ENCODE measurements at places on chromosomes 11 and 22.

GRCh38 chr11:11072067-11072466, 214.2 kb upstream of the ZBED5 start:
- no peak for DNase-seq

GRCh38 chr11:128355558-128355957, 231.8 kb downstream of the ETS1 start:
- DNase-seq: no peak

GRCh38 chr11:130670200-130670599, 221.8 kb downstream of the ADAMTS15 start:
- no peak for DNase-seq

DNA sequence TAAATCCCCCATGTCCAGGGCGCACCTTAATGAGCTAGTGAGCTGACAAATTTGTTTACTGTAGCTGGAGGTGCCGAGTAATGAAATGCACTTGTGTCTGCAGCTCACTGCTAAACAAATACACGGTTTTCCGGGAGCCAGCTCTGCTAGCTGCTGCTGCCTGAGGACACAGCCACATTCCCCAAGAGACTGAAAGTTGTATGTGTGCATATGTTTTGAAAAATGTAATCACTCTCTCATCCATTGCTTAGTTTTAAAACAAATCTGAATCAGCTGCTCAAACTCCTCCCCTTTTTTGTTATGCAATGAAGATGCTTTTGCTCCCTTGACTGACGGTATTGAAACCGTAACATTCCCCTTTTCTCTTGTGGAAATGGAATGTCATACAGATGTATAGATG, 62.4 kb upstream of the NNMT start:
- no peak for DNase-seq

GRCh38 chr11:70510571-70510970, 112.2 kb downstream of the CTTN start:
- DNase-seq: no peak

DNA sequence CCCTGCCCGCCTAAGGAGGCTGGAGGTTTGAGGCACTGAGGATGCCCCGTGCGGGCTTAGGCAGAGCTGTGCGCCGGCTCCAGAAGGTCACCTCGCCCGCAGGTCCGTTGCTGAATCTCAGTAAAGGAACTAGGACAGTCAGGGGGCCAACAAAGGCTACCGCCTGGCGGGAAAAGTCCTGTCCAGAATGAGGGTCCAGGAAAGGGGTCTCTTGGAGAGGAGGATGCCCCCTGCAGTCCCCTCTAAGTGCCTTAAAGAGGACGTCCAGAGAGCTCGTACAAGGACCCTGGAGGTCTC, 548 bp downstream of the PVALB start:
- no peak for DNase-seq

- no peak for DNase-seq
These were observed 17.1 kb upstream of the CCDC90B start for GRCh38 chr11:83303316-83303715.

GRCh38 chr11:120331301-120331996, 4.8 kb upstream of the ARHGEF12 start:
- DNase-seq: no peak

DNA sequence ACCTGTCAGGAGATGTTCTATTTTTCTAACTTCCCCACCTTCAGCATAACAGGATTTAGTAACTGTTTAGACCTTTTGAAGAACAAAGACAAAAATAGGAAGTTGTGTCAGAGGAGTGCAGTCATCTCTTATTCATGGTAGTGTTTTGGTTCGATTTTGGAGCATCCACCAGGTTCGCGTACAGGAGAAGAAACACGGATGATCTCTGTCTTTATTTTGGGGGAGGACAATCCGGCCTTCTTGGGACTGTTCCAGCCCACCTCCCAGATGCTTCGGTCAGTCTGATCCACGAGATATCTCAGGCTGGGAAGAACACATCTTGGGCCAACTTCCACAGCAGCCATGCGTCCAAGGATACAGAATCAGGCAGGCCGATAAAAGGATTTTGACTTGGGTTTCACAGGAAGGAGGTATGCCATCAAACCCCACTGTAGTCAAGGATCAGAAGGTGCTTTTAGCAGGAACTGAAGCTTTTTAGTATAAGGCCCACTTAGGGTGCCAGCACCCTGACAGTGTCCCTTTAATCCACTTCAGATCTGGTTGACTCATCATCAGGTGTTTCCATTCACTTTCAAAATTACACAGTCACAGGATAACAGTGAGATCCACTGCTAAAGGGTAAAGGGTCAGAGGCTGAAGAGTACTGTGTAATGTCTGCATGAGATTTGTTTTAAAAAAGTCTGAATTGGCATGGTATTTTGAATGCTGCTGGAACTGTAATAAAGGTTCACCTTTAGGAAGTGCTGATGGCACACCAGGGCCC, 16.5 kb downstream of the PATZ1 start:
- DNase-seq: no peak

- DNase-seq: no peak
These were observed 9.5 kb upstream of the ACR start for GRCh38 chr22:50728523-50728931.

DNA sequence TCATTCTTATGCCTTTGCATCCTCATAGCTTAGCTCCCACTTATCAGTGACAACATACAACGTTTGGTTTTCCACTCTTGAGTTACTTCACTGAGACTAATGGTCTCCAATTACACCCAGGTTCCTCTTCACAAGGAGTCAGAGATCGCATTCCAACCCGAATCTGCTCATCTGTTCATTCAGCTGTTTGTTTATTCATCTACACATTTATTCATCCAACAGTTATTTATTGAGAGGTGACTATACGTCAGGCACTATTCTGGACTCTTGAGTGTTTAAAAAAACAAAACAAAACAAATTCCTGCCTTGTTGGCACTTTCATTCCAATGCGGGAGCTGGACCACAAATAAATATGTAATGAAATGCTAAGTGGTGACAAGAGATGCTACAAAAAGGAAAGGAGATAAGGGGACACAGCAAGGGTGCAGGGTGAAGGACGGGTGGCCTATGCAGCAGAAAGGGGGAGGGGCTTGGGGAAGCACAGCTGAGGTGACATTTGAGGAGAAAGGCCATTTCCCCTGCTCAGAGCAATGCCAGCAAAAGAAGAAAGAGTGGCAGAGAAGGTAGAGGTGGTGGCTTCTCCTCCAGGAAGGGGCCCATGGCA, 393.8 kb upstream of the SYN3 start:
- DNase-seq: no peak

DNA sequence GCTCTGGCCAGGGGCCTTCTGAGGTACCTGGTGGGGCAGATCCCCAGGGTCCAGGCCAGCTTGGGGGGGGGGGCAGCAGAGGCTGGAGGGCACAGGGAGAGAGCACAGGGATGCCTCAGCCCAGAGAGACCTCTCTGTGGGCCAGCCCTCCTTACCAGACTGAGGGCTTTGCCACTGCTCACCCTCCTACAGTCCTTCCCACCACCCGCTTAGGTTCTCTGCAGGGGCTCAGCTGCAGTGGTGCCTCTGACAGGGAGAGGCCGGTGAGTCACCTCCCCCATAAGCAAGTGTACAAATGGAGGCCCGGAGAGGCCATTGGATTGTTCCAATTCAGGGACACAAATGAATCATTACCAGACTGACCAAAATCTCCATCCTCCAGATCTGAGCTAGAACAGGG, 68.1 kb upstream of the LMO1 start:
- no peak for DNase-seq

DNA sequence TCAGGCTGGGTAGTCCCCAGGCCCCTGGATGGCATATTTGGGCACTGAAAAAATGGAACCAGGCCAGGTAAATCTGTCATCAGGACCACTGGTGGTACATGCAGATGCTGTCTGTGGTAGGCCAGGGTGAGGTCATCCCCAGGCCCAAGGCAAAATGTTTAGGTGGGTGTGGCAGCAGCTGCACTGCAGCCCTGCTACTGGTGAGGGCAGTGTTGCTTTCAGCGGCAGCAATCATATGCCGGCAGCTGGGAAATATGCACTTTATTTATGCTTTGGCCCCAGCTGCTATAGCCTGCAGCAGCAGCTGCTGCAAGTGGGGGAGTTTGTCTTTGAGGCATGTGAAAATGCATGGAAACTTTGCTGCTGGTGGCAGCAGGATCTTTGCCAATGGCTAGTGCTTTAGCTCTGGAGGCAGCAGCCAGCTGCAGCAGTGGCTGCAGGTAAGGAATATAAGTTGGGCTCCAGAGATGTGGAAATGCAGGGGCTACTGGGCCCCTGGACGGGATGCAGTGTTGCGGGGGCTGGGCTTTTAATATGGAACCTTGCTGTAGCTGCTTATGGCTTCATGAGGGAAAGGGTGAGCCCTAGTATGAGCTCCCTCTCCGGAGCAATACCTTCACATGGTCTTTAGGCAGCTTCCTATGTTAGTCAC, 365.7 kb upstream of the CADM1 start:
- DNase-seq: no peak

DNA sequence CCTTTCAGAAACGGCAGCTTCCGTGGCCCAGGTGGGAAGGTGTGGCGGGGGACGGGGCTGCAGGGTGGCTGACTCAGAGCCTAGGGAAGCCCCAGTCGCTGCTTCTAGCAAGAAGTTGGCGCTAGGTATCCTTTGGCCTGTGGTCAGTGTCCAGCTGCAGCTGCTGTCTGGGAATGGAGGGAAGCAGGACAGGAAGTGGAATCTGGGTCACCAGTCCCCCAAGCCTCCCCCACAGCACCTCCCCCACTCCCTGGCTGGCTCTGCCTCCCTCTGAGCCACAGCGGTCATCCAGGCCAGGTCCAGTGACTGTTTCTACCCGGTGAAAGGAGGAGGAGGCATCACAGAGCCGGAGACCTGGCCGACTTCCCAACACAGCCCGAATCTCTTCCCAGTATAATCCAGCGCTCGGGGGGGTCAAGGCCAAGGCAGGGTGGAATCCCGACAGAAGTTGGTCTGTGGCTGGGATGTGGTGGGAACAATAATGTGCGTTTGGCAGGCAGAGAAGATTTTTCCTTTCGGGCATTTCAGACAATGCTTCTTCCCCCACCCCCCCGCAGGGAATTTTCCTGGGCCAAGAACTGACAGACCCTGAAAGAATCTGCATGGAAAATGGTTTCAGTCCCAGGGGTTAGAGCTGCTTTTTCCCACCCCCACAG, 45.1 kb downstream of the C11orf96 start:
- no peak for DNase-seq

DNA sequence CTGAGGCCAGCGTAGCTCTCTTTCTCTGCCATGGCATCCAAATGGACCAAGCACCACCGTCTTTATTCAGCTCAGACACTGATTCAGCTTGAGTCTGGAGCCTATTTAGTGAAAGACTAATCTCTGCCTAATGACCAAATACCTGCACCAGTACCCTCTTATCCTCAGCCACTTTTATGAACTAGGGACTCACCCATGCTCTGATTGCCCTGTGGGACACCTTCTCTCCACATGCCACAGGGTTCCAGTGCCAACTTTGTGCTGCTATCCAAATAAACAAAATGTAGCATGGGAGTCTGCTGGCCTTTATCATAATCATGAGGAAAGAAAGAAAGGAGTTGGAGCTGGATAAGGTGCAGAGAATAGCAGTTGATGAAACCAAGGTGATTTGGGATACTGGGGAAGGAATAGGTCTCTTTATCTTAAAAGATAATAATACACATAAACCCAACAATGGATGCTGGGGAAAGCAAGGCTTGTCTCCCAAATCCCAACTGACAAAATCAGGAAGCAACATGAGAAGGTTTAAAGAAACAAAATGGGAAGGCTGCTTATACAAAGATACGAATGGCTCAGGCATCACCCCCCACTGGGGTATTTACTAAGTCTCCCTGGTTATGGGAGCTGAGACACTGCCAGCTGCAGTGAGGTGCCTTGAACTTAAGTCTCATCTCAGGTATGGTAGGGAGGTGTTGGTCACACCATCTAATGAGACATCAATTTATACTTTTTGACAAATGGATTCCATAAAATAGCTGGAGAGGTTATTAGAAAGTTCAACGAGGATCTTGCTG, 63.3 kb downstream of the SYT9 start:
- DNase-seq: no peak

GRCh38 chr11:106670069-106670468, 348.2 kb downstream of the GUCY1A2 start:
- no peak for DNase-seq

DNA sequence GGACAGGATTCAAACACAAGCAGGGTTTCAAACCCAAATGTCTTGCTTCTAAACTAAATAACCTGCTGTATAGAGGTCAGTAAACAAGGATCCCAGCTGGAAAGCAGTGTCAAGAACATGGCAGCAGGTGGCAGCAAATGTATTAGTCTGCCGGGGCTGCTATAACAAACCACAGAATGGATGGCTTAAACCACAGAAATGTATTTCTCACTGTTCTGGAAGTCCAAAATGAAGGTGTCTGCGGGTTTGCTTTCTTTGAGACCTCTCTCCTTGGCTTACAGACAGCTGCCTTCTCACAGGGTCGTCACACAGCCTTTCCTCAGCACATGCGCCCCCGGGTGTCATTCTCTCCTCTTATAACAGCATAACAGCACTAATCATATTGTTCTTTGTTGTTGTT, 65.1 kb upstream of the LRRC55 start:
- DNase-seq: no peak

GRCh38 chr11:128692753-128693415, 988 bp upstream of the FLI1 start:
- peak; percentile 49 for DNase-seq

DNA sequence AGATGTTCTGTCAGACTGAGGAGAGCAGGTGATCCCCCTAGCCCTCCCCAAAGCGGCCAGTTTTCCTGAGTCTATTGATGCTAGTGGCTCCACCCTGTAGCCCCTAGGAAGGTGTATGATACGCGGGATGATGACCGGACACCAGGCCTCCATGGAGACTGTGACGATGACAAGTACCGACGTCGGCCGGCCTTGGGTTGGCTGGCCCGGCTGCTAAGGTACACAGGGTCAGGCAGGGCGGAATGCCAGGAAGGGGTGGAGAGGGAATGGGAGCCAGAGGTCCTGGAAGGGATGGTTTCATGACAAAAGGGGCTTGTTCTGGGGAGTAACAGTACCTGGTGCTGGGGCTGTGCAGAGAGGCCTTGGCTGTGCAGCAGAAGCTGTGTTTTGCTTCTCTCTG, 3.2 kb downstream of the ZFPL1 start:
- DNase-seq: no peak

DNA sequence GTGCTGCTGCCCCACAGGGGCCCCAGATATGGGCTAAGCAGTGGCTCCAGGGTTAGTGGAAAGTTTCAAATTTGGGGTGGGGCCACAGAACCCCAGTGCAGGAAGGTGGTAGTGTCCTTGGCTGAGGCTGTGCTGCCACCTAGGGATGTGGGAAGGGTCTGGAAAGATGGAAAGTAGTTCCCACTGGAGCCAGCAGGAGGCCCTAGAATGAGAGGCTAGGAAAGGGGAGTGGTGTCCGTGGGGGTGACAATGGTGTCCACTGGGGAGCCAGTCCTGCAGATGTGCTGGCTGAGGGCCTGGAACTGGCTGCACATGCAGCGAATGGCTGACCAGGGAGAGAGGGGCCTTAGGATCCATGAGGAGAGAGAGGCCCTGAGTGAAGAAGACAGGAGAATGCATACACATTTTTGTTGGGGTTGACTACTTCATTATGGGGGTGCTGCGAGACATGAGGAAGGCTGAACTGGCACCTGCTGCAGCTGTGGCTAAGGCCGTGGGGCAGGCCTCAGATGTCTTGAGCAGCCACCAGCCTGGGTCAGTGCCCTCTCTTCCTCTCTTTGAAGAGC, 21.1 kb downstream of the RFPL3 start:
- no peak for DNase-seq

- DNase-seq: no peak
These were observed 12.5 kb downstream of the PLA2G6 start for GRCh38 chr22:38169116-38169515.

GRCh38 chr11:72436661-72437060, 2.3 kb upstream of the CLPB start:
- no peak for DNase-seq
